Frontal cortex (tissue), 4 donors: ENCODE measurements at places on chromosomes 4 and X.

DNA sequence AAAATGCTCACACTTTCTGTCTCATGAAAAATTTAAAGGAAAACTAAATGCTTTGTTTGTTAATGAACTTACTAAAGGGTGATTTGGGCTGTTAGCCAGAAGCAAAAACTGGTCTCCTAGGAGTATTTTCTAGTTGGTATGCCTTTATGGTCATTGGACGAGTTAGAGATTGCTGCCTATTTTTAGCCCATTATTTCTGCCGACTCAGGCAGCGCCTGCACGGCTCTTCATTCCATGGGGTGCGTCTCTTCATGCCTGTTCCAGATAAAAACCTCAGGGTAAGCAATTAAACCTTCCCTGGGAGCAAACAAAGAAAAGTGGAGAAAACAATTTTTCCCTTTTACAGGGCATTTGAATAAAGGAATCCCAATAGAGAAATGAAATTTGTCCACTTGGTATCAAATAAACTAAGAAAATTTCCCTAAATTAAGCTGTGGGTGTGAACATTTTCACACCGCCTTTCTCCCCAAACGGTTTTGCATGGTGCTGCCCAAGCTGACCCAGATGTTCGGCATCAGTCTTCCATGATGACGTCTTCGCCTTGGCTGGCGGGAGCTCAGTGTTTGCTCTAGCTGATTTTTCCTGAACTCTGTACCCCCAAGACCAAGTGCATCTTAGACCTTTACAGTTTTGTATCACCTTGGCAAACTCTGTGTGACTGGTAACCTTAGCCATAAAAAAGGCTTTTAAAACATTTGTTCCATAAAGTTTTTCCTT, 61.7 kb upstream of the ADGRG2 start:
- no peak for DNase-seq

GRCh38 chr4:112860830-112861690, 188.4 kb upstream of the ANK2 start:
- no peak for DNase-seq

DNA sequence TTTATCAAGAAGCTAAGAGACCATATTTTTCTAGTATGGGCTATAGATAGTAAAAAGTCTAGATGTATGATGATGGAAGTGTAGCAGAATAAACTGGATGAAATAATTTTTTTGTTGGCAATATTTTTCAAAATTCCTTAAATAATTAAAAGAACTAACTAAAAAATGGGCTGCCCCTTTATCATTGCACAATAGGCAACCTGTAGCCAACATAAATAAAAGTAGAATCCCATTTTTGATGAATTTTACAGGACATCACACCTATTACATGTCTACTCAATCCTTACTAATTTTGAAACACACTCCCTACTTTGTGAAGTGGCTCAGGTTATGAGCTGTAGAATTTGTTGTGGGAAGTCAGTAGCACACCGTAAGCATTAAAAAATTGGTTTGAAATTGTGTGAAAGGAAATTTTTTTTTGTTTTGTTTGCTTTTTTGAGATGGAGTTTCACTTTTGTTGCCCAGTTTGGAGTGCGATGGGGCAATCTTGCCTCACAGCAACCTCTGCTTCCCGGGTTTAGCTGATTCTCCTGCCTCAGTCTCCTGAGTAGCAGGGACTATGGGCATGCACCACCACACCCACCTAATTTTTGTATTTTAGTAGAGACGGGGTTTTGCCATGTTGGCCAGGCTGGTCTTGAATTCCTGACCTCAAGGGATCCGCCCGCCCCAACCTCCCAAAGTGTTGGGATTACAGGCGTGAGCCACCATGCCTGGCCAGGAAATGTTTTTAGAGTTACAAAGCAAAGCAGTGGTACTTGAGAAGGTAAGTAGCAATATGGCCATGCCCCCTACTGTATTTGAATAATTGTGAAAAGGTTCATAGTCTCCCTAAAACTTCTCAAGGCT, 8.9 kb upstream of the RUFY3 start:
- DNase-seq, result no peak

DNA sequence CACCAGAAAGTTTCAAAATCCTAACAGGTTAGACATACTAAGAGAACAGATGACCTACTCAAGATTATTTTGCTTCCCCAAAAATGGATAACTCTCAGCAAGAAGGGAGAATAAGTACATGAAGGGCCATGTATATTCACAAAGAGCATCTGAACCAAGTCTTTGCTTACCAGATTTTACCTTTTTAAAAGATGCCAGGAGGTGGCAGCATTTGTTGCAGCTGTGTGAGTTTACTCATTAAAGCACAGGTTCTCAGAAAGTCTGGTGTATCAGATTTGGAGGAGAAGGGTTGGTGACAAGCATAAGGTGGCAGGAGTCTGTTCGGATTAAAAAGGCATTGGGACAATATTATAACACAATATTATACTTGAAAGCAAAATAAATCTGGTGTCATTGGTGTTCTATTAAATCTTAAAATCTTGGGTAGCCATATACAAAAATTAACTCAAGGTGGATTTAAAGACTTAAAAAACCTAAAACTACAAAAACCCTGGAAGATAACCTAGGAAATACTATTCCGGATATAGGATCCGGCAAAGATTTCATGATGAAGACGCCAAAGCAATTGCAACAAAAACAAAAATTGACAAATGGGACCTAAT, 51.3 kb upstream of the NFKB1 start:
- DNase-seq, result peak; percentile 45

DNA sequence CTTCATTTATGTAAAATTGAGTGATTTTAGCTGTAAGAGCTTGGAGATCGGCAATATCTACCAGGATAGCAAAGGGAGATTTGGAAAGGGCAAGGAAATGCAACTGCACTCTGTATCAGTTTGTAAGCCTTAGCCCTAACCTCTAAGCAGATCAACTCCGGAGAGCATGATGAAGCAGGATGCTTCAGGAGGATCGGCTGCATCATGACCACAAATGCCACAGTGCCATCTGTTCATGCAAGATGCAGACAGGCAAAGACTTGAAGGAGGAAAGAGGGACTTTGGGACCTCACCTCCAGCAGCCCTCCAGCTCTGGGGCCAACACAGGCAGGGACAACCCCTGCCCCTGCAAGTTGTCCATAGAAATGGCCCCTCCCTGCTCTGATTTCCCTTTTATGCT, 377.6 kb upstream of the GATB start:
- no peak for DNase-seq

DNA sequence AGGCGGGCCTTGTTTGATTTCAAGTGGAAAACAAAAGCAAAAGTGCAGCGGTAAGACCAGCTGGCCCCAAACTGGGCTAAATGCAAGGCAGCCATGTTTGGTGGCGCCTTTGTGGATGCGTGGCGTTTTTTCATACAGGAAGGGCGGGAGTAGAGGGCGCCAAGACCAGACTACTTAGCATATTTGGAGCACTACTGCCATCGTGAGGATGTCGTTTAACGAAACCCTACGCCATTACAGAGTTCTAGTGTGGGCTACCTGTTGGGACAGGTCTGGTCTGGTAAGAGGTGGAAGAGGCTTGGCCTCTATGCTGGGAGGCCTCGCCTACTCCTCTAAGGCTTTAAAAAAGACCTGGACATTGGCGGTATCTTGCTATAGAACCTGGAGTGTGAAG, 230.7 kb upstream of the STK26 start:
- peak; percentile 46 for DNase-seq

DNA sequence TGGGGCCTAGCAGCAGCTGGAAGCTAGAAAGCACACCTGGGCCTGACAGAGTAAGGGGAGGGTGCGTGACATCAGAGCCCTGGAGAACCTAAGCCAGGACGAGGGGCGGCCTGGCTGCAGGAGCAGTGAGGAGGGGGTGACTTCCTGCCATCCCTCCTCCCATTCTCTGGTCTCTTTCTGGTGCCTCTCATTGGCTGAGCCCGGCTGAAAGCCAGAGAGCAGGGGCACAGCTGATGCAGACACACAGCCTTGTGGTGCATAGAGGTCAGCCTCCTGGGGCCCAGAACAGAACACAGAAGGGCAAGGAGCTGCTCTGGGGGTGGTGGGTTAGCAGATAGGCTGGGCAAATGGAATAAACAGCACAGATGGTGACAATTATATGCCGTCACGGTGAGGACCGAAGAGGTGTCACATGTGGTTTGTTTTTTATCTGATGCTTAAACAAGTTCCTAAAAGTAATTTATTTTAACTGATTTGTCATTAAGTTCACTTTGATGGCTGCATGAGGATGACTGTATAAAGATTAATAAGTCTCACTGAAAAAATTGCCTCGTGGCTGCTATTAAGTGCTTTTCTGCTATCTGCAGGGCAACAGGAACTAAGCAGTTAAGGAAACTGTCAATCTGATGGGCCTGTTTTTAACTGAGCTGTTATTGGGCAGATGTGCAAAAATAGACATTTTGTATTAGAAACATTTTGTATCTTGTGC, 102.0 kb downstream of the FNIP2 start:
- DNase-seq, result no peak

DNA sequence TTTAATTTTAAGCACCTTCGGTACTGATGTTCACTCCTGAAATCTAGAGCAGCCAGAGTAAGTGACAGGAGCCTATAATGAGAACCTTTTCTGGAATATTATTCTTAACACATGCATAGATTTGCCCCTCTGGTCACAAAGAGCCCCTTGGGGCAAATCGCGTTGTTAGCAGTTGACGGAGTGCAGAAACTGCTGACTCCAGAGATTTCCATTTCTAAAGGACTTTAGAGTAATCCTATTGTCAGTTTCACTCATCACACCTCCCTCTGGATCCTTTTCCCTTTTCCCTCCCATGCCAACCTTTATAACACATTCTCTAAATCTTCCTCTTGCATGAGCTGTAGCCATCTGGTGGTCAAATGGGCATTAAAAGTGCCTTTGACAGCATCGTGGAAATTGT, 264.9 kb upstream of the PRPS2 start:
- DNase-seq, result no peak

DNA sequence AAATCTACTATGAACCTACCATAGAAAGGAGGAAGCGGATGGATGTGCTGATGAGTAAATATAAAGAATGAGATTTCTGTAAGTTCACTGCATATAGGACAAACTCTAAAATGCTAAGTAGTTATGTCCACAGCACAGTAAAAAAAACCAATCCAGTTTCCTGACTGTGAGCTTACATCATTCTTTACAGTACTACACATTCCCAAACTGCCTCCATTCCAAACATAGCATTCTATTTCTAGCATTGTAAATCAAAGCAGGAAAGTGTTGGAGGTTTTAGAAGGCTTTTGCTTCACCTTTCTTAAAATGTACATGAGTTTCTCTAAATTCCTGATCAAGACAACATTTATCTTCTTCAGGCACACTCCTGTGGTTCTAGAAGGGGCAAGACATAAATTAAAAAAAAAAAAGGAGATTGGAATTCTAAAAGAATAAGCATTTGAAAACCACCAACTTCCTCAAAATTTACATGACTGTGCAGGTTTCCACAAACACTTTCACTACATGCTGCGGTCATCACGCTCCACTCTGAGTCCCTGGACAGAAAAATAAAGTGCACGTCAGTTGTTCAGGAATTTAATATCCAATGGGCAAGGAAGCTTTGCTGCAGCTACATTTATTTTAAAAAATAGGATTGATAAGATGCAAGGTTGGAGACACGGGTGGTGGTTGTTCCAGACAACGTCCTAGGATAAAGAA, 297.6 kb upstream of the STS start:
- DNase-seq, result no peak

GRCh38 chrX:14030174-14030530, 460 bp upstream of the GEMIN8 start:
- DNase-seq, result no peak

DNA sequence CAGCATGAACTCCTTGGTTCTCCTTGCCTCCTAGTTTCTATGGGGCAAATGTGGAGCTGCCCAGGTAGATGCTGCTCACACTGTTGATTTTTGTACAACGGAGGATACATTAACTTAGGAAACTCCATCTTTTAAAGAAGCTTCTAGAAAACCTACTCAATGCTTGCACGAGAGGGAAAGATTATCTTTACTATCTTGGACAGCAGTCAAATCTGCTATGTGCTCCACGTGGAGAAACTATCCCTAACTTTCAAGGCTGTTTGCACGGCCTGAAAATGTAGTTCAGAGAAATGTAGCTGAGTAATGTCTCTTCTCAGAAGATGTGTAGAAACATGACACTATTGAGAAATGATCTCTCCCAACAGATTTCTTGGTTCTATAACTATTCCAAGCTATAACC, 1530.9 kb upstream of the PABPC4L start:
- no peak for DNase-seq

DNA sequence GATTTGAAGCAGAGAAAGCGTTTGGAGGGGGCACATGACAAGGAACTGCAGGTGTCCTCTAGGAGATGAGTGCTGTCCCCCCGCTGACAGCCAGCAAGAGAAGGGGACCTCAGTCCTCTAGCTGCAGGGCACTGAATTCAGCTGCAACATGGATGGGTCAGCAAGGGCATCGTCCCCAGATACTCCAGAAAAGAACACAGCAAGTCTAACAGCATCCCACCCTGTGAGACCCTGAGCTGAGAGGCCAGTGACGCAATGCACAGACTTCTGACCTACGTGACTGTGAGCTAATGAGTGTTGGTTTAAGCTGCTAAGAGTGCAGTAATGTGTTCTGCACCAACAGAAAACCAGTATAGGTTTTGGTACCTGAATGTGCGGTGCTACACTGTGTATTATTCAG, 11.6 kb upstream of the CENPVL2 start:
- no peak for DNase-seq

DNA sequence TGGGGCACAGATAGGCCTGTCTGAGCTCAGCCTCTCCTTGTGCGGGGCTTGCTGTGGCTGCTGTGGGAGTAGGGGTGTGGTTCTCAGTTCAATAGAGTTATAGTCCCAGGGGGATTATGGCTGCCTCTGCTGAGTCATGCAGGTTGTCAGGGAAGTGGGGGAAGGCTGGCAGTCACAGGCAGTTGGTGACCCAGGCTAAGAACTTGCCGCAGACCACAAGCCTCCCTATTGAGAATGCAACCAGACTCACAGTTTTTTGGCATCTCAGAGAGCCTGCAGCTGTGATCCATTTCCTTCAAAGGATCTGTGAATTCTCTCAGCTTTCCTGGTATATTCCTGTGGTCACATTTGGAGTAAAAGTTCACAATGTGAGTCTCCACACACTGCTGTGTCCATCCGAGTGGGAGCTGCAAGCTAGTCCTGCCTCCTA, 364.9 kb downstream of the ZNF674 start:
- no peak for DNase-seq

- DNase-seq, result no peak
These were observed 30.2 kb downstream of the OFD1 start for GRCh38 chrX:13764765-13765164.

GRCh38 chr4:101155368-101155767, 192.0 kb downstream of the PPP3CA start:
- no peak for DNase-seq

DNA sequence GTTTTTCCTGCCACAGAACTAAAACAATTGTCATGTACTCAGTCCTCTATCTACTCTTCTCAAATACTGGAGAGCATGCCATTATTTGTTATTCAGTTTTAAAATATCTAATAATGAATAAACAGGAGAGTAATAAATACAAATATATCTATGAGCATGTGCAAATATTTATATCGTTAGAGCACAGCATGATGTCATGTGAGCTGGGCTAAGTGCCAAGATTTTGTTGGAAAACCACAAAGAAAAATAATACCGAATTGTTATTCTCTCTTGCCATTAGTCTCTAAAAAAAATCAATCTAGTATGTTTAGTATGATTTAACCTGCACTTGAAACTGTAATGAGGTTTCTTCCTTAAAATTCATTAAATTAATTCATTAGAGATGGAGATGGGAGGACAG, 97.3 kb downstream of the DDX60 start:
- DNase-seq, result no peak

GRCh38 chr4:66555301-66555700, 885.0 kb upstream of the EPHA5 start:
- DNase-seq, result no peak
